ENCODE measurements at places on chromosomes 2 and 18.

DNA sequence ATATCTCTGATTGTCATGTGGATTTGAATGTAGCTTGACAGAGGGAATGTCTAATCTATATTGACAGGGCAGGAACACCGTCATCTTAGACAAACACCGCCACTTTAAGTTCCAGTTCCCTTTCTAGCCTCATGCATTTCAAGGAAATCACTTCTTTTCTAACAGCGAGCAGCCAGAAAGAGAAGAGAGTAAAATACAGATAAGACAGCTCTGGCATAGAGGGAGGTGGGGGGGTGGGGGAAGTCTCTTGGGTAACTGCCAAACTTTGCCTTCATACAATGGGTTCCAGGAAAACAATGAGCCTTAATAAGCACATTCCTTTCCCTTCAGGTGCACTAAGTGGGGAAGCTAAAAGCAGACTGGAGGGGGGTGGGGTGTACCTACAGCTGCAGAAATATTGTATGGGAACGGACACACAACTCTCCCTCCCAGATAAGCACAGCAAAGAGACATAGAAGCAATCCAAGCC lies 37.2 kb downstream of the CASP10 start:
- peaks cover 18% of the 10 kb centered on the region for H3K36me3 ChIP-seq
- peak overlapping the region; percentile 68 for H3K27ac ChIP-seq
- DNase-seq: peak; percentile 24
- no peak overlapping the region for H3K4me3 ChIP-seq

- no peak for DNase-seq
- H3K4me1 ChIP-seq: peaks cover 20% of the 10 kb centered on the region
- peaks cover 44% of the 10 kb centered on the region for H3K36me3 ChIP-seq
- H3K27ac ChIP-seq: no peak overlapping the region
- H3K4me3 ChIP-seq: no peak overlapping the region
- H3K27me3 ChIP-seq: no peaks in the 10 kb centered on the region
These were observed 208.7 kb upstream of the RASGRP3 start for GRCh38 chr2:33267756-33268155.

DNA sequence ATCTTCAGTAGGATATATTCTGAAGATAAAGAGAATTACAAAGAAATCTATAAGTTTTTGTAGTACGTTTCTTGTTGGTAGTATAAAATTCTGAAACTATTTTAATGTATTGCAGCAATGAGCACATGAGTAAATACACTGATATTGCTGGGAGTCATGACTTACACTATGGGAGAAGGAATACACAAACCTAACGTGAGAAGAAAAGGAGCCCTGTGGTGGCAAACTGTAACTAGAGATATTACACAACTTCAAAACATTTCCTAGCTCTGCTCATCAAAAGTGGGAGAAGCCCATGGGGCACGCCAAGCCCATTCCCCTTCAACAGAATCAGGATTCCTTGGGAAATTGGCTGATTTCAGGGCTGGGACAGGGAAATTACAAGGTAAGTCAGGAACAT lies 20.5 kb downstream of the SPIRE1 start:
- no peak overlapping the region for H3K4me3 ChIP-seq
- peaks cover 6% of the 10 kb centered on the region for H3K36me3 ChIP-seq
- peaks cover 21% of the 10 kb centered on the region for H3K4me1 ChIP-seq
- H3K27ac ChIP-seq: no peak overlapping the region
- DNase-seq: no peak
- no peaks in the 10 kb centered on the region for H3K27me3 ChIP-seq

GRCh38 chr18:50284255-50284885 lies 3.0 kb upstream of the MBD1 start:
- no peak overlapping the region for H3K4me3 ChIP-seq
- H3K27me3 ChIP-seq: no peaks in the 10 kb centered on the region
- peaks cover 42% of the 10 kb centered on the region for H3K36me3 ChIP-seq
- peaks cover 47% of the 10 kb centered on the region for H3K4me1 ChIP-seq

All from left ventricle myocardium inferior (tissue), 1 donor.